ENCODE measurements at places on chromosomes 6 and 20.

GRCh38 chr6:156886409-156886808 lies 109.2 kb downstream of the ARID1B start:
- no peak for DNase-seq

GRCh38 chr6:155366325-155366724 lies 52.0 kb upstream of the TFB1M start:
- DNase-seq: no peak

DNA sequence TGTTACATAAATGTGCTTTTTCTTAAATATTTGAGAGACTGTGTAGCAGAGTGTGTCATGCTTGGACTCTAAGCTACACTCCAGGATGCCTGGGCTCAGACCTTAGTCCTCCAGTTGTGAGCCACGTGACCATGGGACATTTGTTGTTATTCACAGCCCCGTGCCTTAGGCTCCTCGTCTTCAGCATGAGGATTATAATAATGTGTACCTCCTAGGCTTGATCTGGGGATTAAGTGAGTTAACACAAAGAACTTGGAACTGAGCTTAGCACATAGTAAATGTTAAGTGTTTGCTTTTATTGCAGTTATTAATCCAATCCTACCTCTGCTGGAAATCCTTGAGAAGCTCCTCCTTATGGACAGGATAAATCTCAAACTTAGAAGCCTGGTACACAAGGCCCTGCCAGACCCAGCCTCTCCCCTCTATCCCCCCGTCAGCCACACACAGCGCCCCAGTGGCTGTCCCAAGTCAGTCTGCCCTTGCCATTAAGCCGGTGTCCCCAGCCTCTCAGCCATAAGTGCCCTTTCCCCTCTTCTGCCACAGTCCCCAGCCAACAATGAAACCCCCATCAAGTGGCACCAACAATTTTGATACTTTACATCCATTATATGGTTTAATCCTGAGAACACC lies 177.5 kb downstream of the TMEM242 start:
- DNase-seq: no peak

DNA sequence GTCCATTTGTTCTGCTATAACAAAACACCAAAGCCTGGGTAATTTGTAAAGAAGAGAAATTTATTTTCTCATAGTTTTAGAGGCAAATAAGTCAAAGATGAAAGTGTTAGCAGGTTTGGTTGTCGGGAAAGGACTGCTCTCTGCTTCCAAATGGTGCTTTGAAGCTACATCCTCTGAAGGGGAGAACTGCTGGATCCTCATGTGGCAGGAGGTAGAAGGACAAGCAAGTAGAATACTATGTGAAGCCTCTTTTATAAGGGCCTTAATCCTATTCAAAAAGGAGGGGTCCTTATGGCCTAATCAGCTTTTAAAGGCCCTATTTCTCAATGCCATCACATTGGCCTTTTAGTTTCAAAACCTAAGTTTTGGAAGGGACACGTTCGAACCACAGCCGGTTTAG lies 826.0 kb upstream of the EPHA7 start:
- no peak for DNase-seq

DNA sequence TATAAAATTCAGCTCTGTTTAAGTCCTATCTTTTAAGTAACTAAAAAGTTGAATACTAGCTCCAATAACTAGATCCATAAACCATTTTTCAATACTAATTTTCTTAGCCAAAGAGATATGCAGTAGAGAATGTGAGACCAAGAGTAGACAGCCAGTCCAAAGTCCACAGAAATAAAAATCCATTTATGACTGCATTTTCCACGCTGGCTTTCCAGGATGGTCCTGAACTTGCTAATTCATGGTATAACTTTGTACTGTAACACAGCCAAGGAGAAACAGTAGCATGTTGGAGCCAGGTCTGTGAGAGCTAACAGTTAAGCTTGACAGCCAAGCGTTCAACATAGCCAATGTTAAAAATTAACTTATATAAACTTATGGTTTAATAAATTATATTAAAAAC lies 156.2 kb downstream of the GMPR start:
- no peak for DNase-seq

DNA sequence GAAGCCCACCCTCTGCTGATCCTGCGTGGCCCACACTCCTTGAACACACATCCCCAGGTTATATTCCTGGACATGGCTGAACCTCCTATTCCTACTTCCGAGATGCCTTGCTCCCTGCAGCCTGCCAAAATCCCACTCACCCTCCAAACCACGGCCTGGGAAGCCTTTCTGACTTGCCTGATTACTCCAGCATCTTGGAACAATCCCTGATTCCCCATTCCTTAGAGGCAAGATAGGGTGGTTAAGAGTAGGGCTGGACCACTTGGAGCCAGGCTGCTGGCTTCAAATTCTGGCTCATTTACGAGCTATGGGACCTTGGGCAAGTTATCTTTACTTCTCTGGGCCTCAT lies 45.9 kb upstream of the CDH22 start:
- DNase-seq: no peak

- no peak for DNase-seq
These were observed 5.8 kb downstream of the HMGA1 start for GRCh38 chr6:34242252-34243130.

DNA sequence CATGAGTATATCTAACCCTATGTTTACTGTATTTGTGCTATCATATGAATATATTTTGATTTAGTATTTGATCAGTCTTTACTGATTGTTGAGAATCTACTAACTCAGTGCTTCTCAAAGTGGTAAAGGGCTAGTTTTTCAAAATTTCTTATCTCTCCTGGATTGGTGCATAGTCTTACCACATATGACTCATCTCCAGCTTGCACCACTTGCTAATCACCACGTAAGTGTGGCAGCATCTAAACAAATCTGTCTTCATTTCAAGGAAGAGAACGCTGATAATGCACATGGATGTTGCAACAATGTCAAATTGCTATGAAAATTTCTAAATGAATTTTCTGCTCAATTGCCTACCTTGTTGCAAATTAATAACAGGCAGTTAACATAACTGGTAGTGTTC lies 299.5 kb downstream of the PAX1 start:
- DNase-seq: no peak

DNA sequence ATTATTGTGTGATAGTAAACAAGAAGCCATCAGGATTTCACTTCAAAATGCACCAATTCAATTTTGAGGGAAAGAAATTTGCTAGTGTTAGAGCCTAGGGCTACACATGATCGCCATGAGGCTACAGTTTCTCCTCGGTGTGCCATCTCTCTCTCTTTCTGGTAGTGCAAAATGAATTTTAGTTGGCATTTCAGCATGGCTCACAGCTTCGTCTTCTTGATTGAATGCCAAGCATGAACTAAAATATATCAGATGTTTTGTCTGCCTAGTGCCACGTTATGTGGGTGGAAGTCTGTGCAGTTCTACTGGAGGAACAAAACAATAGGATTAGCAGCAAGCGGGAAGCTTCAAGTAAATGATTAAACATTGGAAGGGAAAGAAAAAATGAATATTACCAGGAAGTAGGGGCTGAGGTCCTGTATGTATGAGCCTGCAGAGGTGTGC lies 6.8 kb upstream of the MRAP2 start:
- DNase-seq: no peak

GRCh38 chr6:54289426-54289825 lies 18.8 kb upstream of the TINAG start:
- DNase-seq: no peak

- DNase-seq: peak; percentile 4
These were observed 351.2 kb upstream of the RUNX2 start for GRCh38 chr6:44976677-44977641.

- DNase-seq: no peak
These were observed 34.5 kb downstream of the ABRACL start for GRCh38 chr6:139062932-139063646.

- no peak for DNase-seq
These were observed 93.5 kb downstream of the ERMARD start for GRCh38 chr6:169844946-169845345.

- no peak for DNase-seq
These were observed 167.1 kb downstream of the PHF3 start for GRCh38 chr6:63802606-63803206.

GRCh38 chr6:50815436-50816114 lies 3.1 kb upstream of the TFAP2B start:
- DNase-seq: no peak

- DNase-seq: no peak
These were observed 8.7 kb downstream of the ARMC12 start for GRCh38 chr6:35745509-35745908.

DNA sequence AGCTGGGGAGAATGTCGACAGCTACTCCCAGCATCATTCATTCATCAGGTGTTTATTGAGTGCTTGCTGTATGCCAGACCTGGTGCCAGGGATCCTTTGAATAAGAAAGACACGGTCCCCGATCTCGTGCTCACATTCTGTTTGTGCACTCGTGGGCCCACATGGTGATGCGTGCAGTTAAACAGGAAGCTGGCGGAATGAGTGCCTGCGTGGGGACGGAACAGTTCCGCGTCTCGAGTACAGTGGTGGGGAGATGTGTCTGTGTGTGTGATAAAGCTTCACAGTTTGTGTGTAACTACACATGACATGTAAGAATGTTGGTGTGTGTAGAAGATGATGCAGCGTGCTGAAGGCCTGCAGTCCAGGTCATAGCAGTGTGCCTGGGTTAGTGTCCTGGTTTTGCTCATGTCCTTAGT lies 6.5 kb downstream of the RBM38 start:
- peak; percentile 62 for DNase-seq

DNA sequence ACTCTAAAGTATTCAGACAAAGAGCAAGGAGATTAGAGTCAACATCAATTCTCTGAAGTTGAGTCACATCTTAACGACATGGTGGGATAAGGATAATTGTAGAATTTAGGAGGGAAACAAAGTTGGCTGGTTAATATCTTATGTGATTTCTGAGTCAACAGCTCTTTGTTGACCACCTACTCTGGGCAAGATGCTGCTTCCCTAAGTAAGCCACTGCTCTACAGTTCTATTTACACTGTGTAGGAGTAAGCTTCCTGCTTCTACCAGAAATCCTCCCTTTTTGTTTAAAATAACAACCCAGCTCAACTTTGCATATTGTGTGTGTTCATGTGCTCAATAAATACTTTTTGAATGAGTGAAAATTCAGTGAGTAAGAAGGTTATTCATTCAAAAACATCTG lies 3.1 kb downstream of the HS3ST5 start:
- no peak for DNase-seq

- peak; percentile 77 for DNase-seq
These were observed 11.3 kb downstream of the SERPINB9 start for GRCh38 chr6:2891768-2892170.

DNA sequence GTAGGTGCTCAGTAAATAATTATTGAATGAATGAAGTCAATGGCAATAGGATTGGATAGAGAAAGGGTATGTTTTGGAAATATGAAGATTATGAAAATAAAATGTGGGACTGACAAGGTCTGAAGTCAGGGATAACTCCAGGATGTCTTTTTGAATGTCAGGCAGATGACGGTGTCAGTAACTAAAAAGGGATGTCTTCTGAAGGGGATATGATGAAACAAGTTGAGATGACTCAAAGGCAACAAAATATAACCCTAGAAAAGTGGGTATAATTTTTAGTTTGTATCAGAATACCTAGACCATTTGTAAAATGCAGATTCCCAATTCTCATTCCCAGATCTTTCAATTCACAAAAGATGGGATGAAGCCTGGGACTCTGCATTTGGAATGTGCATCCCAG lies 257.3 kb upstream of the SGK1 start:
- DNase-seq: no peak

DNA sequence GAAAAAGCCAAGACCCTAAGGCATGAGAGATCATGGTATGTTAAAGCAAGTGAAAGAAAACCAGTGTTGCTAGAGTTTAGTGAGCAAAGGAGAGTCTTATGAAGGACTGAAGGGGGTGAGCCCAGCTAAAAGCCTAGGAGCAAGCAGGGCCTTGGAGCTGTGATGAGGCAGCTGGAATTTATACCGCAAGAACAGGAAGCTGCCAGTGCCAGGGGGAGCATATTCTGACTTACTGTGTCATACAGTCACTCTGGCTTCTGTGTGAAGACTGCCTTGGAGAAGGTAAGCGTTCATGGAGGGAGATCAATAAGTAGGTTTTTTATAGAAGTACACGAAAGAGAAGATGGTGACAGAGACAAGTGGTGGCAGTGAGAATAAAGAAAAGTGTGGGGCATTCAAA lies 308.9 kb upstream of the THEMIS start:
- no peak for DNase-seq

DNA sequence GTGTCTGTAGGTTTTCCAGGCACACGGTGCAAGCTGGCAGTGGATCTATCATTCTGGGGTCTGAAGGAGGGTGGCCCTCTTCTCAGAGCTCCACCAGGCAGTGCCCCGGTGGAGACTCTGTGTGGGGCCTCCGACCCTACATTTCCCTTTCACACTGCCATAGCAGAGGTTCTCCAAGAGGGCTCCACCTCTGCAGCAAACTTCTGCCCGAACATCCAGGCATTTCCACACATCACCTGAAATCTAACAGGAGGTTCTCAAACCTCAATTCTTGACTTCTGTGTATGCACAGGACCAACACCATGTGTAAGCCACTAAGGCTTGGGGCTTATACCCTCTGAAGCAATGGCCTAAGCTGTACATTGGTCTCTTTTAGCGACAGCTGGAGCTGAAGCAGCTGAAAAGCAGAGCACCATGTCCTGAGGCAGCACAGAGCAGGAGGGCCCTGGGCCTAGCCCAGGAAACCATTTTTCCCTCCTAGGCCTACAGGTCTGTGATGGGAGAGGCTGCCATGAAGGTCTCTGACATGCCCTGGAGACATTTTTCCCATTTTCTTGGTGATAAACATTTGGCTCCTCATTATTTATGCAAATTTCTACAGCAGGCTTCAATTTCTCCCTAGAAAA lies 253.3 kb downstream of the ERMARD start:
- DNase-seq: no peak

GRCh38 chr6:148925701-148926100 lies 178.9 kb downstream of the UST start:
- DNase-seq: no peak

DNA sequence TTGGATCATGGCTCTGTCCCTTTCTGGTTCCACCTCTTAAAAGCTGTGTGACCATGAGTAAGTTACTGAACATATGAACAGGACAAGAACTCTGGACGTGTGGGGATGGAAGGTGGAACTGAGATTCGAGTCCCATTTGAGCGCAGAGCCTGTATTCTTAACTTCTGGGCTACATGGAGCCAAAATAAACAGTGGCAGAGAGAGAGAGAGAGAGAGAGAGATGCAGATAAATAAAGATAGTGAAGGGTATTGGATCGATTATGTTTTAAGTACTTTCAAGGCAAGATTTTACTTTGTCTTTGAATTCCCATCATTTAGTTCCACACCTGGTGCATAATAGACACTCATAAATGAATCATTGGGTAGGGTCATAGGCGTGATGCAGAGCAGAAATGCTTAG lies 39.7 kb downstream of the SLC35D3 start:
- no peak for DNase-seq

DNA sequence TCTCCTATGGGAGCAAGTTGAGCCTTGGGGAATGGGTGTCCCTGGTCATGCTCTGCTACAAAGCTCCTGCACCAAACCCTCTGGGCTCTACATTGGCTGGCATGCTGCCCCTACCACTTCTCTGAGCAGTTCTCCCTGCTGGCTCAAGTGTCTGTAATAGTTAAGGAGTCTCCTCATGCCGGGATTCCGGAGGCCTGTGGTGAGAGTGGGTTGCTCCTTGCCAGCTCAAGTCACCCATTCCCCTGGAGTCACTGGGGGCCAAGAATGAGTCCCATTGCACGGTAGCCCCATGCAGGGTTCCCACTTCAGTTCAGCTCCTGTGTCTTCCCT lies 173.9 kb downstream of the PRDM13 start:
- no peak for DNase-seq

- DNase-seq: no peak
These were observed 132.7 kb upstream of the LRFN2 start for GRCh38 chr6:40719671-40720374.

- no peak for DNase-seq
These were observed 261.5 kb downstream of the TBC1D7 start for GRCh38 chr6:13066820-13067219.

GRCh38 chr6:95547043-95547442 lies 30.3 kb upstream of the MANEA start:
- DNase-seq: no peak

Measured in CD4-positive, alpha-beta T cell treated with Interferon alpha-2 for 1 hour (primary cell).